ENCODE measurements at places on chromosomes 12 and 14.

DNA sequence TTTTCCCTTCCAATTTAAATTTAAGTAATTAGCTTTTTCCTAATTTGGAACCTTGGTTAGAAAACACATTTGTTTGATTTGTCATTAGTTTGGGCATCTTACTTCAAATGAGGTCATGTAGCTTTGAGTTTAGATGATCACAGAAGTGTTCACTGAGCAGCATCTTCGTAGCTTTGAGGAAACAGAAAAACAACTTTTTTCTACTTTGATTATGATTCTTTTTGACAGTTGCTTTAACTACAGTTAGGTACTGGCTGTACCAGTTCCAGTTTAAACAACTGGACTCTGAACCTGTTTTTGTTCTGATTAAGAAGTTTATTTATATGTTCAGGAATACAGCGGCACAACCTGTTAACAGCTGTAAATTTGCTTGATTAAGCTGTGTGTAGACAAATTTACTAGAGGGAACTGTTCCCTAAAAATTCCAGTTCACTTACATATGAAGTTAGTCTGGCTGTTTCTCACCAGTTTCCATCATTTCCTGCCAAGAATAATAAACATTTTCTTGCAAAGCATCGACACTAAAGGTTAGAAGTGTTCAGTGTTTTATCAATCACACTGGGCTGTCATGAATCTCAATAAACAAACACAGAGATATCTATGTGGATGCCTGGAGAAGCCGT, 191.9 kb downstream of the RAD51B start:
- DNase-seq = no peak

GRCh38 chr14:81625343-81625742, 91.7 kb upstream of the SEL1L start:
- no peak for DNase-seq

GRCh38 chr12:107884769-107885694, 110.5 kb downstream of the ASCL4 start:
- no peak for DNase-seq

GRCh38 chr14:104307627-104308401, 169.4 kb downstream of the KIF26A start:
- DNase-seq = no peak

DNA sequence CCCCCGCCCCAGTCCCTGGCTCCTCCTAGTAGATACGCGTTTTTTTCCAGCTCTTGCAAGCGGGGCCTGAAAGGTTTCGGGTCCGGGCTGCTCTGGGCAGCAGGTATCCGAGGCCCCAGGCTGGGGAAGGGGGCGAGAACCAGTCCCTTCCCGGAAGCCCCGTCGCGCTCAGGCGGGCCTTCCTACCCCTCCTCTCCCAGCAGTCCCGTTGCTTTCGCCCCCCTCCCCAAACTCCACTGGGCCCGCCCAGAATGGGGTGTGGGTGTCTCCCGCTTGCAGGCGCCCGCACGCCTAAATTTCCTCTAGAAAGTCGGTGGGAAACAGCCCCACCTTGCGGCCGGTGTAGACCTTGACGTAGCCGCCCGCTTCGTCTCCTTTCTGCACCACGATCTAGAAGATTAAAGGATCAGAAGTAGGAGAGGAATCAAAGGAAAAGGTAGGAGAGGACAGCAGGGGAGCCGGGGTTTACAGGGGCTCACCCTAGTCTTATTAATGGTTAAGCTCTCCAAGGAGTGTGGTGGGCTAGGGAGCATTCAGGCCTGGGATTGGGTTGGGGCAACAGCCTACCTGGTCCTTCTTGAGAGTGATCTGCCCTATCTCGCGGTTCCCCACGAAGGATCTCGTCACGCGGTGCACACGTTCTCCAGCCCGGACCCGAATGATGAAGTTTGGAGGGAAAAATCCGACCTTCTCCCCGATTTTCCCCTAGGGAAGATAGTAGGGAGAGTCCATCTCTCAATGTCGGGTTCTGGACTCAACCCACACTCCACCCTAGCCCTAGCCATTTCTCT, 7.3 kb downstream of the STAC3 start:
- DNase-seq = peak; percentile 79

GRCh38 chr12:42469355-42470175, 120.0 kb downstream of the PRICKLE1 start:
- no peak for DNase-seq

- DNase-seq = no peak
Measured at GRCh38 chr12:82757656-82758055, 71.0 kb downstream of the TMTC2 start.

- no peak for DNase-seq
Measured at GRCh38 chr12:130137040-130138018, 24.9 kb upstream of the FZD10 start.

GRCh38 chr12:50926415-50926814, 25.9 kb upstream of the HIGD1C start:
- no peak for DNase-seq

DNA sequence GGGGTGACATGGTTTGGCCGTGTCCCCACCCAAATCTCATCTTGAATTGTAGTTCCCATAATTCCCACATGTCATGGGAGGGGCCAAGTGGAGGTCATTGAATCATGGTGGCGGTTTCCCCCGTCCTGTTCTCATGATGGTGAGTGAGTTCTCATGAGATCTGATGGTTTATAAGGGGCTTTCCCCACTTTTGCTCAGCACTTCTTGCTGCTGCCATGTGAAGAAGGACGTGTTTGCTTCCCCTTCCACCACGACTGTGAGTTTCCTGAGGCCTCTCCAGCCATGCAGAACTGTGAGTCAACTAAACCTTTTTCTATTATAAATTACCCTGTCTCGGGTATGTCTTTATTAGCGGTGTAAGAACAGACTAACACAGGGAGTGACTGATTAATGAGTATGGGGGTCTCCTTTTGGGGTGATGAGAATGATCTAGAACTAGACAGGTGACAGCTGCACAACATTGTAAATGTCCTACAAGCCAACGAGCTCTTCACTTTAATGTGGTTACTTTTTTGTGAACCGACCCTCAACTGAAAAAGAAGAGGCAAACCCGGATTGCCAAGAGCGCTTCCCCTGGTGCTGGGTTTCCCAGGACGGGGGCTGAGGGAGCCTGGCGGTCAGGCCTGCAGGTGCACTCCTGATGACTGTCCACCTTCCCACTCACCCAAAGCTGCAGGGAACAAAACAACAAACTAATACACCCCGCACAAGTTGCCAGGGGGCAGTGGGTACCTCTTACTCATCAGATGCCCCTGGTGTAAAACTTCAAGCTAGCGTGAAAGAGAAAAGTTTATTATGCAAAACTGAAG, 90.1 kb downstream of the NCOR2 start:
- DNase-seq = no peak

DNA sequence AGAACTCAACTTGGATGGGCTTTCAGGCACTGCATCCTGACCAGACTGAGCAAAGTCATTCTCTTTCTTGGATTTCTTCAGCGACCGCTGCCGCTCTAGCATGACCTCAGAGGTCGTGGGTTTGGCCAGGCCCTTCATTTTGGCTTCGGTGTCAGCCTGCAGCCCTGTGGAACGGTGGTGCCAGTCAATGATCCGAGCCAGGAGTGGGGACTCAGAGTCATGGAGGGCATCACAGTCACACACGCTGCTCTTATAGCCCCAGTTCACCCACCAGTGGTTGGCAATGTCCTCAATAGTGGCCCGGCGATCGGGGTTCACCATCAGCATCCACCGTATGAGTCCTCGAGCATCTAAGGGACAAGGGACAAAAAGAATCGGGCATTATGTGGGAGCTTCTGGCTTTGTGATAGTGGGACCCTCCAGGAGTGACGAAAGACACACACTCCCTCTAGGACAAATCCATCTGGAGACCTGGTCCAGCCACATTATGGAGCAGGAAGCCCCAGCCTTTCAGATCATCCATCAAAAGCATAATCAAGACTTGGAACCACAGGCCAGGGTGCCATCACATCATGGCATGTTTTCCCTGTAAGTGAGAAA, 71.0 kb downstream of the NUAK1 start:
- DNase-seq = no peak
